Renal cortical epithelial cell (primary cell): ENCODE measurements at places on chromosomes 2 and 18.

DNA sequence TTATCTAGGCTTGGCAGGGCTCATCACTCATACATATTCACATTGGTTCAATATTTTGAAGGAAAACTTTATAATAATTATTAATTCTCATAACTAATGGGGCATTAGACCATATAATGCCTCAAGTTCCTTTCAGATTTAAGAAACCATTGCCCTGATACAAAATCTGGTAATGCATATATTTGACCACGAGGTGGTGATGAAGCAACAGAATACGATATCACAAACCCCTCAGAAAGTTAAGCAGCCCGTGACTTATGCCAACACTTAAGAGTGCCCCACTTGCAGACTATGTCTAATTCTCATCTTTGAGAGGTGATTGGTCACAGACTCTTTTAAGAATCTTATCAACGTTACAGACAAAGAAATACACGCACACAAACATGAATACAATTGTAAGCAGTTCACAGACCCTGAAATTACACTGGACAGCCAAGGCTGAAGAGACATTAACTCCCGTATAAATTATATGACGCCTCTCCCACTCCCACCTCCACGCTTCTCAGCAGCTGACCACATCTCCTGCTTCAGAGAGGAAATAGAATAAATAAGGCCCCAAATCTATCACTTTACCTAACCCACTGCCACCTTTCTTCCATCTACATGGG is 20.7 kb upstream of the DNAH6 start:
- peak; percentile 77 for DNase-seq

- no peak for DNase-seq
Measured at GRCh38 chr2:210147614-210148013, 23.6 kb downstream of the KANSL1L start.

DNA sequence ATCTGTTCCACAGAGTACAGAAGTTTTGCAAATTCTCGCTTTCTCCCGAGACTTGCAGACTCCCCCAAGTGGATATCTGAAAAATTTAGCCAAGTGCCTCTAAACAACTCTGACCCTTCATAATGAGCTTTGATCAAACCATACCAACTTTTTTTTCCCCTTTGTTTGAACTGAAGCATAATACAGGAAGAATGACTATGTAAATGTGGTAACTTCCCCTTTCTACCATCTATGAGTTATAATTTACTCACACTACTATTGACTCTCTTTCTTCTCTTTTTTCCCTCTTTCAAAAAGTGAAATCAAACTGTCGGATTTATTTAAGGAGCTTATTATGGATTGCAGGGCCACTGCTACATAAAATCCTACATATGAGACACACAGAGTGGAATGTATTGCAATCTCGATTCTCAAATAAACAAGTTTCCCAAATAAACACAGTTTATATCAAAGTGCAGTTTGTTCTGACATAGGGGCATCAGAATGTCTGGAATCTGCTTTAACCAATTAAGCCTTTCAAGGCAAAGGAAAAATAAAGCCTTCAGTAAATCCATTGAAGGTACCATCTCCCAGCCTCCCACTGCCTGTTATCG is 1.4 kb upstream of the ZNF804A start:
- peak; percentile 61 for DNase-seq

DNA sequence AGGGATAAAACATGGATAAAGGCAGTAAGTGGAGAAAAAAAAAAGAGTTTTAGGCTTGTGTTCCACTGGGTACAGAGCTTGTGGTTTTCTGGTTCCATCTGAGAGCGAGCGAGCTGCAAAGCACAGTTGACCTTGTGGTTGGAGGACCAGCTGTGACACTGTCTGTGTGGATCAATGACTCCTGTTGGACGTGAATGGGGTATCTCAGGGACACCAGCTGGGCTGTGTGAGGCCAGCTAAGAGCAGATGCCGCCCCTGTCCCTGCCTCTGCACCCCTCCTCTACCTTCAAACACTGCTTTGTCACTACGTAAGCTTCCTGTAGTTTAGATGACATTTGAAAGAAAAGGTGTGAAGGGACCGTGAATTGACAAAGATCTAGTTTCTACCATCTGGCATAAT is 67.8 kb downstream of the QPCT start:
- no peak for DNase-seq

DNA sequence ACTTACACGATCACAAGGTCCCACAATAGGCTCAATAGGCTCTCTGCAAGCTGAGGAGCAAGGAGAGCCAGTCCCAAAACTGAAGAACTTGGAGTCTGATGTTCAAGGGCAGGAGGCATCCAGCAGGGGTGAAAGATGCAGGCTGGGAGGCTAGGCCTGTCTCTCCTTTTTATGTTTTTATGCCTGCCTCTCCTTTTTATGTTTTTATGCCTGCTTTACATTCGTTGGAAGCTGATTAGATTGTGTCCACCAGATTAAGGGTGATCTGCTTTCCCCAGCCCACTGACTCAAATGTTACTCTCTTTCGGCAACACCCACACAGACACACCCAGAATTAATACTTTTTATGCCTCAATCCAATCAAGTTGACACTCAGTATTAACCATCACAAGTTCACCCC is 9.9 kb upstream of the GYPC start:
- DNase-seq, result no peak

DNA sequence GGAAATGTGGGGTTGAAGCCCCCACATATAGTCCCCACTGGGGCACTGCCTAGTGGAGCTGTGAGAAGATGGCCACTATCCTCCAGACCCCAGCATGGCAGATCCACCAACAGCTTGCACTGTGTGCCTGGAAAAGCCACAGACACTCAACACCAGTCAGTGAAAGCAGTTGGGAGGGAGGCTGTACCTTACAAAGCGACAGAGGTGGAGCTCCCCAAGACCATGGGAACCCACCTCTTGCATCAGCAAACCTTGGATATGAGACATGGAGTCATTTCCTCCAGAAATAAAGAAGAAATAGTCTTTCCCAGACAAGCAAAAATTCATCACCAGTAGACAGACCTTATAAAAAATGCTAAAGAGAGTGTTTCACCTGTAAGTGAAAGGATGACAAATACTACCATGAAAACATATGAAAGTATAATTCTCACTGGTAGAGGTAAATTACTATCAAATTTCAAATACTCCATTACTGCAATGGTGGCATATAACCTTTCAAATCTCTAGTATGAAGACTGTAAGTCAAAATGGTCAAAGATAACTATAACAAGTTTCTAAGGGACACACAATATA is 152.6 kb upstream of the EPHA4 start:
- no peak for DNase-seq

GRCh38 chr2:6069381-6069780 is 377.2 kb downstream of the SOX11 start:
- no peak for DNase-seq

GRCh38 chr2:138713504-138713903 is 66.7 kb downstream of the NXPH2 start:
- DNase-seq, result no peak

DNA sequence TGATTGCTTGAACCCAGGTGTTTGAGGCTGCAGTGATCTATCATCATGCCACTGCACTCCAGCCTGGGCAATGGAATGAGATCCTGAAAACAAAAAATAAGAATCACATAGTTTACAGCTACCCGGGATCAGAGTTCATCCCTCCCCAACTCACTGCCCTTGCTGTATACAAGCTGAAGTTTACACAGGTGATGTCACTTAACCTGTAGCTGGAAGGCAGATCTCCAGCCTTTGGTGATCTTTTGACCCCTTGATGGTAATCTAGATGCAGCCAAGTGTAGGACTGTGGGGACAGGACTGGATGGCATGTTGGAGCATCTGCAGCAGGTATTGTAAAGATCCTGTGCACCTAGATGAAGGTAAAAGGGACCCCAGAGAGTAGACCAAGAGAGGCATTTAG is 66.7 kb upstream of the SLC14A2 start:
- no peak for DNase-seq

GRCh38 chr18:2954869-2955645 is 57.9 kb downstream of the LPIN2 start:
- DNase-seq, result no peak

GRCh38 chr2:27123302-27124150 is at the start of gene ABHD1:
Gene ABHD1, plus strand, starts transcription at chr2:27123815. Its CDS starts 134 bp downstream, at chr2:27123949.
- no peak for DNase-seq

GRCh38 chr2:102253140-102253752 is 58.1 kb upstream of the IL1RL1 start:
- peak; percentile 32 for DNase-seq

DNA sequence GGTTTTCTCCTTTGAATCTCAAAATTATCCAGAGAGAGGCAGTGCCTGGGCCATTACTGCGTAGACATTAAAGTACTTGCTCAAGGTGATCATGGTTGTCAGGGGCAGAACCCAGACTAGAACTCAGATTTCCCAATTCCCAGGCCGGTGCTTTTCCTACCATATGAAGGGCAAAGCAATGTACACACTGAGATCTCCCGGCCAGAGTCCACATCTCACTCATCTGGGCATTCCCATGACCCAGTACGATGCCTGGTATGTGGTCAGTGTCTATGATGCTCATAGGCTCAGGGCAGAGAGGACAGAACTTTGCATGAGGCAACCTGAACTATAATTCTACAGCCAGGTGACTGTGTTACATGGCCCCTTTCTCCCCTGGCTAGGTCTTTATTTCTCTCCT is 531.4 kb downstream of the TDRD15 start:
- DNase-seq, result no peak

GRCh38 chr2:29053223-29053622 is 21.1 kb downstream of the PCARE start:
- no peak for DNase-seq

DNA sequence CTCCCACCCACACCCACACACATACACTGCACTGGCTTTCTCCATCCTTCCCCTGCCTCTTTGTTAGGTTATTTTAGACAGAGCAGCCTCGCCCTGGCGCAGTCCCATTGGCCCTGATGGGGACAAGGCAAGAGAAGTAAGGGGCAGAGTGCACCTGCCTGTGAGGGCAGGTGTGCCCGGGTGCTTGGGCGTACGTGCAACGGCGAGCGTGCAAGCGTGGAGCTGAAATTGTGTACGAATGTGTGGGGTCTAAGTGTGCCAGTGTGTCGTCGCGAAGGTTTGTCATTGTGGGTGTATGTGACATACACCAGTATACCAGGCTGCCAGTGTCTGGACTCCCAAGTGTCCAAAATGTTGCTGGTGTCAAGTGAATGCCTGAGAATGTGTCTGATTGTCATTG is 544 bp downstream of the LRATD1 start:
- DNase-seq, result no peak

GRCh38 chr2:160492401-160493226 is 993 bp downstream of the RBMS1 start:
- DNase-seq, result peak; percentile 31

DNA sequence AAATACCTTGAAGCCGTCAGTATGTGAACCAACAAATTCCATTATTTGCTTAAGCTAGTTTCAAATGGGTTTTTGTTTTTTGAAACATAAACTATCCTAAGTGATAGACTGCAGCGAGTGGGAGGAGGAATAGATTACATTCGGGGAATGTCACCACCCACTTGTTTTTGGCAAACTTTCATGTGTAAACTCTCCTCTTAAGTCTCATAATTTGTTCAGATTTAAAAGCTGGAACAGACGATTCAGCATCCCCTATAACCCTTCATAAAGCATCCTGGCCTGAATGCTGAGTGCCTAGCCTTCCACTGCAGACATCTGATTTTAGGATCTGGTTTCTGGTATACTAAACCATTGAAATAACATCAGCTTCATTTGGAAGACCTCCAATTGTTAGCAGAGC is 51.0 kb downstream of the CPO start:
- DNase-seq, result no peak

DNA sequence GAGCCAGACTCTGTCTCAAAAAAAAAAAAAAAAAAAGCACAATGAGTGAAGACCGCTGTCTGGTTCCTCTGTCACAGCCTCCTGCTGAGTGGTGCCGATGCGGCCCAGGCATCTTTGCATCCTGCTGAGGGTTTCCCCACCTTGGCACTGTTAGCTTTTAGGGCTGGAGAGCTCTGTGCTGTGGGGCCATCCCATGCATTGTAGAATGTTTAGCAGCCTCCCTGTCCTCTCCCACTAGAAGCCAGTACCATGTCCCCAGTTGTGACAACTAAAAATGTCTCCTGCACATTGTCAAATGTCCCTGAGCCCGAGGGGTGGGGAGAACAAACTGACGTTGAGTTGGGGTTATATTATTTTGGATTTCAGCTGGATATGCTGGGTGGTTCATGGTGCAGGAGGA is 7.9 kb upstream of the COLEC11 start:
- no peak for DNase-seq

GRCh38 chr2:135913727-135914365 is 37.6 kb upstream of the MCM6 start:
- peak; percentile 44 for DNase-seq

DNA sequence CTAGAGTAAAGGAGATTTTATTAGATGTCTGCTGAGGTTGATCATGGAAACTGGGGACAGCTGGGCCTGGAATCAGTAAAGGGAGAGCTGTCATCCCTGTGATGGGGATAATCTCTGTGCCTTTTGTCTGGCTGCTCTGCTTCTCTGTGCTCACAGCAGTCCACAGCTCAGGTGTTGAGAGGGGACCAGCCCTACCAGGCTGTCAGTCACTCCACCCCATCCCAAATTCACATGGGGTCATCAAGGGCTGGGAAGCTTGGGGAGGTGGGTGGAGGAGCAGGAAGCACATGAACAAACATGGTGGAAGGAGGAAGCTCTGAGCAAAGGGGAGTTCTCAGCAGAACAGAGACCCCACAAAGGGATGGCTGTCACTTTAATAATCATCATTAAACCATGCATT is 13.7 kb upstream of the LRRFIP1 start:
- no peak for DNase-seq

- DNase-seq, result no peak
Measured at GRCh38 chr2:167689444-167689843, 558.0 kb downstream of the STK39 start.

GRCh38 chr2:161134547-161135518 is 25.4 kb upstream of the TANK start:
- DNase-seq, result peak; percentile 79

DNA sequence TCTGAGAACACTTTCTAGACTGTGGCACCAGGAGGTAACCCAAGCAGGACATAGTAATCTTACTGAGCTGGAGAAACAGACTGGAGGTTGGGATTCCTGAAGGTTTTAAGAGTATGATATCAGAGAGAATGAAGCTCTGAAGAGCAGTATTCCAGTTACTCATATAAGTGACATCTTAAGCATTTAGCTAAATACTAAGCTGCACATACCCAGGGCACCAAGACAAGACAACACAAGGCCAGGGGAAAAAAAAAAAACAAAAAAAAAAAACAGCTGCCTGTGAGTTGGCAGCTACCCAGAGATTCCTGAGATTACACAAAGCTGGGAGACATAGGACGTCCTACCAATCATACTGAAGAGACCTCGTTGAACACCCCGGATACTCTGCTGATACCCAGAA is 175.8 kb downstream of the SRBD1 start:
- peak; percentile 62 for DNase-seq

GRCh38 chr2:142598846-142599245 is 278.6 kb upstream of the KYNU start:
- no peak for DNase-seq
